Inflammatory macrophage (primary cell): ENCODE measurements at places on chromosomes 7 and 10.

GRCh38 chr7:70589590-70589989 lies 542.4 kb upstream of the GALNT17 start:
- no peak for DNase-seq

DNA sequence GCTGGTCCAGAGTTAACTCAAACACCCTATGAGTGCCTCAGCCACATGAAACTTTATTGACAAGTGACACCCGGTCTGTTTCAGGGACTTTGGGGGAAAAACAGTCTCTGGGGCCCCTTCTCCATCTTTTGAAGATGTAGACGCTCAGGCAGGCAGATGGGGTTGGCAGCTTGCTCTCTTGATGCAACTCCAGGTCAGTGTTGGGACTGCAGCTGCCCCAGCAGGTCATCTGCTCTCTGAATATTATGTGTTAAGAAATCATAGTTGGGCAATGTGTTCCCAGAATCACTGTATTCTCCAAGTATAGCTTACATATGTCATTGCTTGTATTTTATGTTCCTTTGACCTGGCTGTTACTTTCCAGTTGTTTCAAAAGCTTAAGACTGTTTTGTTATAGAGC lies 544.9 kb upstream of the MGMT start:
- DNase-seq = no peak

DNA sequence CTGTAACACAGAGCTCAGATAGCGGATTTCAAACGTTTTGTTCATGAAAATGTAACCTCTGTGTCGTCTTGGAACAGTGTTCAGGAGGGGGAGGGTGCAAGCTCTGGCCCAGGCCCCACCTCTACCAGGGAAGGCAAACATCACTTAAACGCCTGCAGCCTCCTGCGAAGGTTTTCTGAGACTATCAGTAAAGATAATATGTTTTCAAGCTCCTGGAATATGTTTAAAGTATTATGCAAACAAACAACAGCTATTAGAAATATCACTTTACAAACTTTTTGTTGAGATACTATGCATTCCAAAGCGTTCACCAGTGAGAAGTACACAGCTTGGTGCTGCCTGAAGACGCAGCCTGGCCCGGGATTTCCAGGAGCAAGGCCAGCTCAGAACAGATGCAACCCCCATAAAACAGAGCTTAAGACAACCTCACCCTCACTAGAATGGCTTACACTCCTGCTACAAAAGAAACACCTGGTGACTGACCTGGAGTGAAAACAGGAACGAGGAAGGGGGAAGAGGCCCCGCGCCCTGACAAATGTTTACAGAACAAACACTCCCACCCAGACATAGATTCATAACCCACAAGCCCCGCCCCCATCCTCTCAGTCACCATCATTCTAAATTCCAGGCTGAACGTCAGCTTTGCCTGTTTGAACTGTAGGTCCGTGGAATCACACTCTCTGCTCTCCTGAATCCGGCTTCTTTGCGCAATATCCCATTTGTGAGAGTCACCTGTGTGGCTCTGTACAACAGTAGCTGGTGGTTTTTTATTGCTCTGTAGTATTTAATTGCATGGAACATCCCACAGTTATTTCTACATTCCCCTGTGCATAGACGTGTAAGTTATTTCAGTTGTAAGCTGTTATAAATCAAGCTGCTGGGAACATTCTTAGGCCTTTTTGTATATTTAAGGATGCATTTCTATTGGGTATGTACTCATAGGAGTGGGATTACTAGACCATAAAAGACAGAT lies 155.0 kb downstream of the PTPRN2 start:
- no peak for DNase-seq

GRCh38 chr7:133246558-133246957 lies 6.3 kb upstream of the EXOC4 start:
- DNase-seq = no peak

DNA sequence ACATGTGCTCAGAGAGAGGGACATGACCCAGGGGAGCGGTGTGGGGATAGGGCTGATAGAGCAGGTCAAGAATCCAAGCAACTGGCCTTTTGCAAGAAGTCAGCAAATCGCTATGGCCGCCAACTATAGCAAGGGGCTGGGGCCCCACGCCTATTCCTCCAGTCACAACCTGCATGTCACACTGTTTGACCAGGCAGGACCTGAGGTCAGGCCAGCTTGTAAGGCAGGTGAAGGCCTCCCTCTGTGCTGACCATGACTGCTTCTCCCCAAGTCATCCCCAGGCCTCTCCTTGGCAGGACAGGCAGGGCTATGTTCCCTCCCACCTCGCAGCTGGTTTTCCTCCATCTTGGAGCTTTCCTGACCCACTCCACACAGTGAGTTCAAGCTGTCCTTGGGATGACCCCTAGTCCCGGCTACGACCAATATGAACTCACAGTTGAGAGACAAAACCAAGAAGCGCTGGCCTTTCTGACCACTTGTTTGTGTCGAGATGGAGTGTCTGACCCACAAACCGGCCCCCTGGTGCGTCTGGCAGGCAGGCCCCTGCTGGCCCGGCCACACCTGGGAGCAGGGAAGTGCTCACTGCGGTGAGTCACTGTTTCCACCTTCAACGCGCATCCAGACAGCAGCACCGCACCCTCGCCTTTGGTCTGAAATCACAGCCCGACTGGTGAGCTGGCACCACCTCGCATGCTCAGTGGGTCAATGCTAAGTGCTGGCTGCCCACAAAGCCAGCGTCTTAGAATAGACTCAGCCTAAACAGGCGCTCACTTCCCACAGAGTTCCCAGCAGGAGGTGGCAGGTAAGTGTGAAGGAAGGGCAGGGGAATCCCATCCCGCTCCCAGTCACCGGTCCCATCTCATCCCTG lies 81.4 kb downstream of the VWA2 start:
- DNase-seq = no peak

DNA sequence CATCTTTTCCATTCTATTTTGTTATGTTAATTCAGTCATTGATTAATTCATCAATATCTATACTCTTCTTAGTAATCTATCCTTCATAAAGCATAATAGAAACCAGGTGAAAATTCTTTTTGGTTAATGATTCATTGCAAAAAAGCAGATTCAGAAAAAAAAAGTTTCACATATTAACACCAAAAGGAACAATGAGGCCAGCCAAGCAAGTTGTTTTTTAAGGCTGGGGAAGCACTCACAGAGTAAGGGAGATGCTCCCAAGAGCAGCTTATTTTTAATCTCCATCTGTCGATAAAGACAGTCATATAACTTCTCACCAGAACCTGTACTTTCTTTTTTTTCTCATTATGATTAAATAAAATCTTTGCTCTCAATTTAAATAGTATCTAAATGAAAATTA lies 95.8 kb downstream of the CACNA2D1 start:
- DNase-seq = no peak

GRCh38 chr10:117726596-117727295 lies 184.2 kb downstream of the EMX2 start:
- DNase-seq = no peak

DNA sequence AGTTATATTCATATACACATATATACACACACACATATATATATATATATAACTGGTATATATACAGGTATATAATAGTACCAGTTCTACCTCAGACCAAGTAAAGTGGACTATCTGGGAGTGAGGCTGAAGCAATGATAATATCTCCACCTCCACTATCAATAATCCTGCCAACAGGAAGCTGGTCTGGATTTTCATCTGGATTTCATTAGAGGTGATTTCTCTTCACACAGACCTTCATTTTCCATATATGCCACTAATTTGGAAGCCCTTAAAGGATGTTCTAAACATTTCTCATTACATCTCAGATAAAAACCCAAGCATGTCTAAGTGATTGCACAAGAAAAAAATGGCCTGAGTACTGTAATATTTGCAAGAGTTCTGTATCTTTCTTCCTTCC lies 1.7 kb upstream of the SLC35B4 start:
- DNase-seq = no peak

DNA sequence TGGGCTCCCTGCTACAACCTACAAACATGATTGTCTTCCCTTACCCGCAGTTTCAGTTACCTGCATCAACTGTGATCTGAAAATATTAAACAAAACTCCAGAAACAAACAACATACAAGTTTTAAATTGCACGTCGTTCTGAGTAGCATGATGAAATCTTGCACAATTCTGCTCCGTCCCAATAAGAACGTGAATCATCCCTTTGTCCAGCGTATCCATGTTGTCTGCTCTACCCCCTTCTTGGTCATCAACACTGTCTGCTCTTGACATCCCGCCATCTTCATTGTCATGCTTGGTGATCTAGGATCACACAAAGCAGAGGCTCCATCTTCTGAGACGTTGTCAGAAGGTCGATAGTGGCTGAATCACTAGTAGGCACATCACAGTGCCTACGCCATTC lies 53.9 kb downstream of the ACADSB start:
- no peak for DNase-seq

- DNase-seq = peak; percentile 6
Observed at GRCh38 chr10:13816195-13816925, 229.6 kb downstream of the PRPF18 start.

DNA sequence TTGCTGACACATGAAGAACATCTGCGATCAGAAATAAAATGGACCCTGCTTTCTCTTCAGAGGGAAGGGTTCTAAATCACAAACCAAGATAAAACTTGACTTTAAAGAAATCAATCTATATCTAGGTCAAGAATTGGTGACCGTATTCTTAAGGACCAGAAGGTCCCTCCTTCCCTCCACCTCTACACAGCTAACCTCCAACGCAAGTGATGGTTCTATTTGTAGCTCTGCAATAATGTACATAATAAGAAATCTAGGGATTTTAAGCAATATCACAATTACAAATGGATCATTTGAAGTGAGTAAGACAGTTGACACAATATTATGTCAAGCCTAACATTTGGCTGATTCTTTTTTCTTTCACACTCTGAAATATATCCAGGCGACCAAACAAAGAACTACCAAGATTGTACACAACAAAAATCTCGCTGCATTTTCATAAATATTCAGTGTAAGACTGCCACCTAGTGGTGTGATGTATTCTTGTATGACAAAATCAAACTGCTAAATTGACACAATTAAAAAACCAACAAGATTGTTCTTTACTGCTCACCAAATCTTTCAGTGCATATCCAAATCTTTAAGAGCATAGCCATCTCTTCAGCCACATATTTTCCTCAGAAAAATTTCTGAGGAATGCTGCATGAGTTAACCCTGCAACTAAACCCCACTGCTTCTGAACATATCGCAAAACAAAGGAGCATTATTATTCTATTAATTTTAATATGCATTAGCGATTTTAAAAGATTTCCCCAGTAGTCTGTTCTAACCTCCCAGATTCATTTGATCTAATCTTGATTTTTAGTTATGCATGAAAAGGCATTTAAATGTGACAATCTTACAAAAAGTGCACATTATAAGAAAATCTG lies 44.5 kb downstream of the ICA1 start:
- DNase-seq = peak; percentile 65

DNA sequence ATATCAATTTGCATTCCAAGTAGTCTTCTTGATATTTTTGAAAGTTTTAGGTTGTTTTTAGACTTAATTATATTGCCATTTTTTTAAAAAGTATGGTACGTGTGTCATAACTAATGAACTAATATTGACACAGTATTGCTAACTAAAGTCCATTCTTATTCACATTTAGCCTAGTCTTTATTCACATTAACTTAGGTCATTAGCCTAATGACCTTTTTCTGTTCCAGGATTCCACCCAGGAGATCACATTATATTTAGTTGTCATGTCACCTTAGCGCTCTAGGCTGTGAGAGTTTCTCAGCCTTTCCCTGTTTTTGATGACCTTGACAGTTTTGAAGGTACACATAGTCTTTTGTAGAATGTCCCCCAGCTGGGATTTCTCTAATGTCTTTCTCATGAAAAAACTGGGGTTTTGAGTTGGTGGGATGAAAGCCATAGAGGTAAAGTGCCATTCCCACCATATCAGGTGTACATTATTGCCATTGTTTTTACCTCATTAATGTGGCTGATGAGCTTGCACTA lies 38.5 kb downstream of the SDHAF3 start:
- no peak for DNase-seq

DNA sequence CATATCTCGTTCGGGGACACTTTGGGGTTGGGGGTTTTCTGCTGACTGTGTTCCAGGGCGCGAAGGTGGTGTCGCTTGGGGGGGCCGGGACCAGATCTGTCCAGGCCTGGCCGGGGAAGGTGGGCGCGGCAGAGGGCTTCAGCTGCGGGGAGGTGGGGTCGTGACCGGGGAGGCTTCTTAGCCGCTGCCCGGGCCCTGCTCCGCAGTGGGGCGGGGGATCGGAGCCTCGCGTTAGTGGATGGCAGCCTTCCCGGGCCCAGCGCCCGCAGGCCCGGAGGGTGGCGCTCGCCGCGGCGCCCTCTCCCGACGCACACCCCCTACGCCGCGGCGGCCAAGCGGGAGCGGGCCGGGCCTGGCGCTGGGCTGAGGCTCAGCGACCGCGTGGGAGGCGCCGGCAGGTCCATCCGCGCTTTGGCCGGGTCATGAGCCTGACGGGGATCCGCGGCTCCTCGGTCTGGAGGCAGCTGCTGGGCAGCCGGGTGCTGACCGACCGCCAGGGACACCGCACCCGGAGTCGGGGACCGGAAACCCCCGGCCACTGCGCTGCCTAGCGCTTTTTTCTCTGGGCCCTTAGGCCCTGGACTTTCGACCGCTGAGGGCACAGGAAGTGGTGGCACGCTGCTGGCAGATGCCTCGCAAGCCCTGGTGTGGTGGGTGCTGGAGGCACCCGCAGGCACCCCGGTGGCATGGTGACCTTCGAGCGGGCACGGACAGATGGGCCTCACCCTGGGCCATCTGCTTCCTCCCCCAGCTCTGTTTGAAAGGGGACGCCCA lies 1.2 kb downstream of the AGAP3 start:
- peak; percentile 68 for DNase-seq

GRCh38 chr10:17716161-17716560 lies 35.8 kb upstream of the TMEM236 start:
- DNase-seq = no peak

DNA sequence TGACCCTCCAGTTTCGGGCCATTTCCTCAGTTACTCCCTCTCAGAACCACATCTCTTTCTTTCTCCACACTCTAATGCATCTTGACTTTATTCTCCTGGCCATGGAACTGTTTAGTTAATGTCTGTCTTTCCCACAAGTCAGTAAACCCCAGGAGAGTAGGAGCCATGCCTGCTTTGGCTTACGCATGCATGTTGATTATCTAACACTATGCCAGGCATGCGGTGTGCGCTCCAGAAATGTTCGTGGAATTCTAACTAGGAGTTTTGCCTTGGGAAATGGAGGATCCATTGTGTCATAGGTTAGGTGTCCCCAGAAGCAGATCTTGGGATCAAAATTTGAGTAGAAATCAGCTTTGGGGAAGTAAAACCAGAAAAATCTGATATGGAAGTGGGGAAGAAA lies 308.9 kb downstream of the GRID1 start:
- DNase-seq = no peak

DNA sequence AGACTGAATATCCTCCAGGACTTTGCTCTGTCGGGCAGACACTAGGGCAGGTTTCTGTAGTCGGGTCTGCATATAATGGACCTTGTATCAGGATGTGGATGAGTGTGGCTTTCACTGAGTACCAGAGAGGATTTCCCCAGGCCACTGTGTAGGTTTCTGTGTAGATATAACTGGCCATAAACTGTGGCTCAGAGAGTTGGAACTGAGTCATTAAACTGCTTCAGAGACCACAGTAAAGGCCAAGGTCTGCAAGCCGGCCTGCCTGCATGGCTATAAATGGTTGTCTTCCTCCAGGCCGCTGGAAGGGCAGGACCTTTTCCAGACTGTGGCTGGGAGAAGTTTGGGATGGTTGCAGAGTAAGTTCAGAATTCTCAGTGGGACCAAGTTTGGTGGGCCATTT lies 16.9 kb downstream of the ZNF92 start:
- no peak for DNase-seq
